ENCODE measurements at places on chromosomes 11 and 22.

- no peak for DNase-seq
Observed at GRCh38 chr22:36739185-36739584, 35.6 kb upstream of the CACNG2 start.

DNA sequence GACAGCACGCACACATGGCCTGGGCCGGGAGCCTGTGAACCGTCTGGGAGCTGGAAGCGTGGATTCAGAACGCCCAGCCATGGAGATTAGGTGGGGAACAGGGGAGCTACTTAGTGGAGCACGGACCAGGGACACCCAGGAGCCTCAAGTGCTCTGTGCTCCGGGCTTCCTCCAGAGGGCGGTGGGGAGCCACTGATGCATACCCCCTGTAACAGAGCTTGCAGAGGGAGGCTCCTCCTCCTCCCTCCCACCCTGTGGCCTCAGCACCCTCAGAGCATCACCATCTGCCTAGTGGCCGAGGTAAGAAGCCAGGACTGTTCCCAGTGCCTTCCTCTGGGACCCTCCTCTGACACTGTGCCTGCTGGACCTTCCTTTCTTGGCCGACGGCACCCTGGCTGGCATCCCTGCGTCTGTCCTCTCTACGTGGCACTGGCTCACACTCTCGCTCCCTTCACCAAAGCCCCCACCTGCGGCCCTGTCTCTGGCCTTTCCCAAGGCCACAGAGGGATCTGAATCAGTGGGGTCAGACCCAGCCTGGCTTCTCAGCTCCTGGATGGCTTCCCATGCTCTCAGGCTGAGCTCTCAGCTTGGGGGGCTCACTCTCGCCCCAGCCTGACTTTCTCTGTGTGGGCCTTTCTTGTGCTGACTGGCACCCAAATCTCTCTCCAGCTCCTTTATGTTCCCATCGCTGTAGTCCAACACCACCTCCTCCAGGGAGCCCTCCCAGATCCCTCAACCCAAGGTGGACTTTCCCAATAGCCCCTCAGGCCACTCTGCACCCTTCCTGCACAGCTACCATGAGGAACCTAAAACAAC is 780.9 kb downstream of the BRD1 start:
- peak; percentile 42 for DNase-seq

DNA sequence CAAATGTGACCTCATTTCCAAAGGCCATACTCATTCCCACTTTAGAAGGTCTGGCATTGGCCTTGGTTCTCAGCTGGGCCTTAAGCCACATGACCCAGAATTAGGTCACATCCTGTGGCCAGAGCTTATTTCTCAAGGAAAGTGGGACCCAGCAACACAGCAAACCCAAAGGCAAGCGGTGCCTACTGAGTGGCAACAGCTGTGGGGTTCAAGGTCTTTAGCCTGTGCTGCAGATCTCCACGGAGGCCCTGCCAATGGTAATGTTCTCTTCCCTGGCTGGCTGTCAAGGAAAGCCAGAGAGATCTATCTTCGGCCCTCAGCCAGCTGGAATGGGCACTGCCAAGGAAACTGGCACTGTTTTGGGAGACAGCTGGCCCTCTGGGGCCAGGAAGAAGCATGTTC is 41.5 kb upstream of the TP53I11 start:
- no peak for DNase-seq

GRCh38 chr11:100676901-100677300 is 10.2 kb upstream of the ARHGAP42 start:
- no peak for DNase-seq

DNA sequence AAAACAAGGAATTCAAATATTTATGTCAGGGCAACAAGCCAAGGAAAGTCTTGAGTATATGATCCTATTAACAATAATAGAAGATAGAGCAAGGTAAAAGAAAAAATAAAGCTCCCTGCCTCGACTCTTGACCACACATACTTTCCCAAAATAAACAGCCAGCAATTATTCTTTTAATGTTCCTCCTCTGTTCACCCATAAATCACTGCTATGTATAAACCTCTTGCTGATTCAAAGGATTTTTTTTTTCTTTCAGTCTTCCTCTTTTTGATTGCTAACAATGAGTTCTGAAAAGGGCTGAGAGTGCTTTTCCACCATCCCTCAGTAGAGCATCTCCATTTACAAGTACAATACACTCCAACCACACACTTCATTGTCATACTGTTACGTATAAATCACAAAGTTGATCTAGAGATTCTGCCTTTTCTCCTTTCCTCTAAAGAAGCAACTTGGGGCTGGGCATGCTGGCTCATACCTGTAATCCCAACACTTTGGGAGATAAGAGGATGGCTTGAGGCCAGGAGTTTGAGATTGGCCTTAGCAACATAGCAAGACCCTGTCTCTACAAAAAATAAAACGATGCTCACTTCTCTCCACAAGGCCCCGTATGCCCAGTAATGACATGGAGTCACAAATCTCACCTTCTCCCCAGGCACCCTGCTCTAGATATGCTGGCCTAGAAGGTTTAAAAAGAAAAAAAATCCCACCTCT is 24.0 kb downstream of the RAB30 start:
- no peak for DNase-seq

- no peak for DNase-seq
Observed at GRCh38 chr11:2991452-2992233, 486 bp downstream of the NAP1L4 start.

- DNase-seq = no peak
Observed at GRCh38 chr11:12199231-12199948, 89.0 kb downstream of the MICAL2 start.

- DNase-seq = no peak
Observed at GRCh38 chr11:48141475-48142122, 75.0 kb upstream of the OR4B1 start.

DNA sequence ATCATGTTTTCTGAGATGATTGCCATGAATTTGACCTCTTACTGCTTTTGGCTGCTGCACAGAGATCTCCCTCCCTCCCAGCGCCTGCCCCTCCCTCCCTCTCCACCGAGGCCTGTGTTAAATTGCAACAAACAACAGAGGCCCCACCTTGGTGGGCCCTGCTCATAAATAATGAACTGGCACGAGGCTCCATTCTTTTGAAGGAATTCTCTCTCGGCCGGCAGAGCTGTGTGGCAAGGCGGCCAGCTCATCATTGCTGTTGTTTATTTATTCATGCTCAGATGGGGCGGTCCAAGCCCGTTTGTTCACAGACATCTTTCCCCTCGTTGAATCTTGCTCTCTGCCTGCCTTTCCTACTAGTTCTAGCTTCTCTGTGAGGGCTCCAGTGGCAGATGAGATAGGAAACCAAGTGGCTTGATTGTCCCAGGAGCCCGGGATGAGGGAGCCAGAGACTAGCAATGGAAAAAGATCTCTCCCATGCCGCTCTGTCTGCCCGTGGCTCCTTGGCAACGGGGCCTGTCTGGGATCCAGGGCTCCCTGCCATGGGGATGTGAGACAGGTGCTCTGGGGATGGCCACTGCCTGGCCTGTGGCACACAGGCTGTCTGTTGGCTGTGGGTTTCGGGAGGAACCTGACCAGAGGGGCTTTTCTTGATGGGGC is 192.6 kb downstream of the DSCAML1 start:
- no peak for DNase-seq

DNA sequence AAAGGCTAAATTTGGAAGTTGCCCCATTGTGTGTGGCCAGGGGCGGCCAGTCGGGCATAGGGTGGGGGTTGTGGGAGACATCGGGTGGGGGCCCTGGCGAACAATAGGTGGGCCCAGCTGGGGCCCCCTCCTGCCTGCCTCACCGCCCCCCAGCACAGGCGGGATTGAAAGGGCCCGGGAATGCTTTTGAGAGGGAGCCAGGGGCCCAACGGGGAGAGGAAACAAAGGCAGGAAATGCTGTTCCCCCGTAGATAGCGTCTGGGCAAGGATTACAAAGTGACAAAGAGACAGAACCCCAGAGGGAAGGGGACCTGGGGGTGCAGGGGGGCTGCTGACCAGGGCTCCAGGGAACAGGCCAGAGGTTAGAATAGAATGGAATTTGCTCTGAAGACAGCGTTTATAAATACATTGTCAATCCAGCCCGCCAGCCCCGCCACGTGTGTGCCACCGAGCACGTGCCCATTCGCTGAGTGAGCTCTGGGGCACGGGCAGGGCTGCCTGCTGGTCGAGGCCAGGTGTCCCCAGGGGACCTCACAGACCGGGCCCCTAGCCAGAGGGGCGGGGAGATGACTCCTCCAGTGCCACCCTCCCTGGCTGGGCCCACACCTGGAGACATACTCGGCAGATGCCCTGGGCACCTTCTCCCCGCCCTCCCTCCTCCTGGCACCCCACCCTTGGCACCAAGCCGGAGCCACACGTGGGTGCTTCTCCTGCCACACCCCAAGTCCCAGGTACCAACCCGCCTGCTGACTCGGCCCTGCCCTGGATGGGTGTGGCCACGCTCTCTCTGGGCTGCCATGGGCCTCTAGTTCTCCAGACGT is 9.7 kb downstream of the PDGFB start:
- DNase-seq = no peak

GRCh38 chr11:15189641-15190365 is 75.1 kb downstream of the INSC start:
- no peak for DNase-seq

DNA sequence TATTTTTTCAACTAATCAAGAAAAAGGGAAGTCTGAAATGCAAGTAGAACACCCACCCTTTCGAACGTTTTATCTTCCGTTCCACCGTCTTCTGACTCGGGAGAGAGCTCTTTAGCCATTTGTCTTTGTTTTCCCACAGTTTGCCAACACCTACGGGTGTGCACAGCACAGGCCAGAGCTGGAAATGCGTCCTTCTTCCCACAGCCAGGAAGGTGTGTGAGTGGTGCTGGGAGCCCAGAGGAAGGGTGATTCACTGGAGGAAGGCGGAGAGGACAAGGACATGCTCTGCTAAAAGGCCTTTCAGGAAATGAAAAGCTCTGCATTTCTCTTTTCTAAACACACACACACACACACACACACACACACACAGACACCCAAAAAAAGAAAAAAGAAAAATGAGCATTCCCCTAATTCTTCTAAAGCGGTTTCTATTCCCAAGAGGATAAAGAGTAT is 18.5 kb downstream of the ENDOD1 start:
- no peak for DNase-seq

DNA sequence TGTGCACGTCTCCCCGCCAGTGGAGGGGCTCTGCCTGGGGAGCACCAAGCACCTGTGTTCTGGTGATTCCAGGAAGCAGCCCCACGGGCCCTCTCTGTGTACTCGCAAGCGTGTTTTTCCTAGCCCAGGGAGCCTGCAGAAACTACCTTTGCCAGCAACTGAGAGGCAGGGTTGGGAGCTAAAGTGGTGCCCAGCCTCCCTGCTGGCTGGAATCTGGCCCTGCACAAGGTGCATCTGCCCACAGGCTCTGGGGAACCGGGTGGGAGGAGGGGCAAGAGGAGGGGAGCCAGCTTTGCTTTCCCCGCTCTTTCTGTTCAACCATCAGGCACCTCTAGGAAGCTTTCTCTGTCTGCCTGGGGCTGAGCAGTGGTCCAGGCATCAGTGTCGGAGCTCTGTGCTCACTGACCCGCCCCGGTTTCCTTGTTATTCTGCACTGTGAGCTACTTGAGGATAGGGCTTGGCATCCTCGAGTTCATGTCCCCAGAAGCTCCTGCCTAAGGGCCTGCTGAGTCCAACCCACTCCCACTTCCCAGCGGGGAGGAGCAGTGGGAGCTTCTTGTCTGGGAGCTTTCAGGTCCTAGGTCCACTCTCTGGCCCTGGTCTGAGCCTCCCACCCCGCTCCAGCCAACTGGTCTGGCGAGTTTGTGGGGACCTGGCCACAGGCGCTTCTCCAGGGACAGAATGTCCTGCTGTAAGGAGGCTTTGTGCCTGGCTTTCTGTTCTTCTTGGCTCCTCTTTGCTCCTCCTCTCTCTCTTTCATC is 14.9 kb downstream of the DAGLA start:
- DNase-seq = no peak

DNA sequence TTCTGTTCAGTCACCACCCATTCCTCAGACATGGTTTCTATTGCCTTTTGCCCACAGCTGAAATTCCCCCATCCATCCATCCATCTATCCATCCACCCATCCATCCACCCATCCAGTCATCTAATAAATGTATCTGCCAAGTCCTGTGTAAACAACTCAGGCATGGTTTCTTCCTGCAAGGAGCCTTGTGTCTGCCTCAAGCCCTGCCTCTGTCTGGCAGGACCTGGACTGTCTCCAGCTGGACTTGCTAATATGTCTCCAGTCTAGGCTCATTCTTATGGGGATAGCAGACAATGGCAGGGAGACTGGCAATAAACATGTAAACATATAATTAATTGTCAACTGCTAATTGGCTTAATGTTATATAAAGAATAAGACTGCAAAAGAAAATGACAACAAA is 64.7 kb upstream of the AMPD3 start:
- DNase-seq = no peak

GRCh38 chr22:32700191-32700882 is 101.2 kb upstream of the TIMP3 start:
- no peak for DNase-seq

DNA sequence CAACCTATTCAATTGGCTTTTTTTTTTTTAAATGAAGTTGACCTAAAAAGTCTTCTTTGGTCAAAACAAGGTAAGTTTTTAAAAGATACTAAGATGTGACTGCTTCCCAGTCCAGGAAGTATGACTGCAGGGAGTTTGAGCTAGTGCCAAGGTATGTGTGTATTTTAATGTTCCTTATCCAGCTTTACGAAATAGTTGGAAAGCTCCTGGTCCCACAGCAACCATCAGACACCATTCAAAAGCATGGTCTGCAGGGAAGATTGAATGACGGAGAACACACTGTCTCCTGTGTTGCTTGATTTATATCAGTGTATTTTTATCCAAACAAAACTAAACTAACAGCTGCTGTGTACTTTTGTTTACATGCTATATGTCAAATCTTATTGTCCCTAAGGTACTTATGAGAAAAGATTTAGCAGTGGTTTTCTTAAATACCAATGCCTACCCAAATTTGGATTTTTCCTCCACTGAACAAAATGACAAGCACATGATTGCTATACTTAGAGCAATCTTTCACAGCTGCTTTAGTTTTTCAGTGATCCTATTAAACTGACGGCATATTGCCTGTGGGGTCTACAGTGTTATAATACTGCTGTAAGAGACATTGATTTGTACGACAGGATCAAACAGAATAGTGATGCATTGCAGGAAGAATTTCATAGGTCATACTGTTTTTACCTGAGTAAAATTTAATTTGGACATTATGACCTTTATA is 122.9 kb downstream of the DCDC1 start:
- DNase-seq = no peak

Measured in activated naive CD8-positive, alpha-beta T cell treated with anti-CD3 and anti-CD28 coated beads for 36 hours (primary cell).